ENCODE measurements at places on chromosomes 13 and 19.

DNA sequence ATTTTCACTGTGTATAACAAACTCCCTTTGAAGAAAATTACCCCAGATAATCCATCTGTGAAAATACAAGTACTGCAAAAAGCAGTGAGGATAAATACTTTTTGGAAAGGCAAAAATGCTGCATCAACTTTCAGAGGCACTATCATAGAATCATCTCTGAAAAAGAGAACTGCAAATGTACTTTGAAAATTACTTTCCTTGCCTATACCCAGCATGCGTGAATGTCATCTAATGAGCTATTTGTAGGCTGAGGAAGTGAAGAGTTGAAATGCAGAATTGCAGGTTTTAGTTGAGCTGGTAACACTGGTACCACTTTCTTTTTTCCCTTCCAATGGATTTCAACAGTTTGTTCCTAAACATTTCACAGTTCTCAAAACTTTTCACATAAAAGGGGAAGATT, 196.7 kb downstream of the TBC1D4 start:
- no peak for DNase-seq

DNA sequence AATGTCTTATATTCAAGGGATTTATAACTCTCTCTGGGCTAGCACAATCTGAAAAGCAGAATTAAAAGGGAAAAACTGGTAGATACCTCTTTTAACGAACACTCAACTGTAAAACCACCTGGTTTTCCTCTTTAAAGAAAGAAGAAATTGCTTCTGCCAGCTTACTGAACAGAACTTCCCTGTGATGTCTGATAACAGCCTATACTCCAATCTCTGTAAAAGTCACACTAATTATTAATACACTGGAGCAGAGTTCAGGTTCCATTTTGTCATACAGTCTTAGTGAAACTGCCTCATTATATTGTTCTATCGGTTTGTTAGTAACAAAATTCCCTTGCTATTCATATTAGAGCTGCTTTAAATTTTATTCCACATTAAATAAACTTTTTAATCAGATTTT, 251.0 kb upstream of the STARD13 start:
- no peak for DNase-seq

DNA sequence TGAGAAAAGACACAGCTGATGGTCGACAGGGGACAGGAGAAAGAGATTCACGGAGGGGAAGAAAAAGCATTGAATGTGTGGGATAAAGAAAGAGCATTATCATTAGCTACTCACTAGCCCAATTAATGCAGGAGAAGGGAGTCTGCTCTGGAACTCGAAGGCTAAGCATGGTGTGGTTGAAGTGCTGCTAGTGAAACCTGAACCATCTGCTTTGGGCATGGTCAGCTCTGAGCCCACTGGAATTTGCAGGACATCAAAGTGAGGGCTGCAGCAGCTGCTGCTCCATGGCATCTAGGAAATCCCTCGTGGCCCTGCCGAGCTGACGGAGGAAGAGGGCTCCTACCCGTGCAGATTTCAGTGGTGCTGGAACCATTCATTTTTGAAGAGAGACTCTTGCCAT, 320.3 kb downstream of the ATP8A2 start:
- DNase-seq = no peak

- DNase-seq = no peak
Measured at GRCh38 chr19:2224754-2225349, 11.3 kb downstream of the PLEKHJ1 start.

DNA sequence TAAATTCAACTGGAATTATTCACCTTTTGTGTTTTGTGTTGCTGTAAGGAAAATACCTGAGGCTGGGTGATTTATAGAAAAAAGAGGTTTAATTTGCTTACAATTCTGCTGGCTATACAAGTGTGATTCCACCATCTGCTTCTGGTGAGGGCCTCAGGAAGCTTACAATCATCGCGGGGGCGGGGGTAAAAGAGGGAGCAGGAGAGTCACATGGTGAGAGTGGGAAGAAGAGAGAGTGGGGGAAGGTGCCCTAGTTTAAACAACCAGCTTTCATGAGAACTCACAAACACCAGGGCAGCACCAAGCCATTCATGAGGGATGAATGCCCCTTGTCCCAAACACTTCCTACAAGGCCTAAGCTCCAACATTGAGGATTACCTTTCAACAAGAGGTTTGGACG, 760.7 kb upstream of the PCDH9 start:
- DNase-seq = no peak
